ENCODE measurements at places on chromosomes 5 and 9.

GRCh38 chr9:84045481-84046097 lies 65.0 kb downstream of the RMI1 start:
- DNase-seq: no peak

- no peak for DNase-seq
Observed at GRCh38 chr9:86767373-86767772, 179.9 kb downstream of the GAS1 start.

- peak; percentile 66 for DNase-seq
Observed at GRCh38 chr9:136791516-136792276, 552 bp downstream of the TMEM141 start.

DNA sequence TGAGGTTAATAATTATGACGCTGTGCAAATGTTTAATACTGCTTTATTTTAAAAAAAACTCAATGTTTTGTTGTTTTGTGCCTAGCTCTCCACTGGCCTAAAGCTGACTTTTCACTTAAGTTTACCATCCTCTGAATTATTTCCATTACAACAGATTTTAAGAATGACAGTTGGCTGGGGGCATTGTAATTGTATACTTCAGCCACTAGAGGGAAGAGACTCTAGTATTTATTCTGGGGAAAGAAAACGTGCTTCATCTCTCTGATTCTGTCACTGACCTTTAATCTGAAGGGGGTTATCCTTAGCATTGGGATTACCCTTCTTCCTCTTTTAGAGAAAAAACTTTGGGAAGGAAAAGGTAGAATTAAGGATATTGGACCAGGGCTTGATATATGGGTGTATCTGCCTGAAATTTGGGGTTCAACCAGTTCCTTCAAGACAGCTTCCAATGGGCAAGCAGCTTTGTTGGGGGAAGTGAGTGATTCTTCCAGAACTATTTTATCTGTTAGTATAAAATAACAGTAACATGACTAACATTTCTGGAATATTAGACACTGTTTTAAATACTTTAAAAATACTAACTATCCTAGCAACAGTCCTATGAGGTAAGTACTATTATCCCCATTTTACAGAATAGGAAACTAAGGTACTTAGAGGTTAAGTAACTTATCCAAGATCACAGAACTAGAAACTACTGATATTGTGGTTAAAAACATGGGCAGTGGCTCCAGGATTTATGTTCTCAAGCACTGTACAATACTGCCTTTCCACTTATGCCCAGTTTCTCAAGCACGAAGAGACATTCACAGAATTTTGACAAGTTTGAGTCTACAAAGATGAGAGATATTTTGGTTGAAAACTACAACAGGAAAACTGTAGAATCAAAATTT lies 208.4 kb downstream of the CD180 start:
- DNase-seq: no peak

GRCh38 chr5:146564007-146564762 lies 48.2 kb upstream of the GPR151 start:
- no peak for DNase-seq

- DNase-seq: no peak
Observed at GRCh38 chr5:362189-362588, 40.7 kb downstream of the AHRR start.

GRCh38 chr9:130992682-130993032 lies 16.3 kb upstream of the LAMC3 start:
- no peak for DNase-seq

DNA sequence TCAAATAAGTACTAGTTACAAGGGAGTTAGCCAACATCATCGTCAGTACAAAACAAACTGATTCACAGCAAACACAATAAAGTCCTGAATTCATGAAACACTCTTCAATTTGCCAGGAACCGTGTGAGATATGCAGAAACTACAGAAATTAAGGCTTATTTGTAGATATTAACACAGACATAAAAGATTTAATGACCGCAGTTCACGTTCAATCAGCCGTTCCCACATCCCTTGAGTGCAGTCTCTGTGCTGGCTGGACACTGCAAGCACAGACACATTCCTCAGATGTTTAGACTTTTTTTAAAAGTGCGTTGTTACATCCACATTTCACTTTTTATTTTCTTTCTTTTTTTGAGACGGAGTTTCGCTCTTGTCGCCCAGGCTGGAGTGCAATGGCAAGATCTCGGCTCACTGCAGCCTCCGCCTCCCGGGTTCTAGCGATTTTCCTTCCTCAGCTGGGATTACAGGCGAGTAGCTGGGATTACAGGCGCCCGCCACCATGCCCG lies 566 bp upstream of the CEP78 start:
- DNase-seq: no peak

GRCh38 chr5:137072361-137073115 lies 426.6 kb downstream of the SPOCK1 start:
- no peak for DNase-seq

- no peak for DNase-seq
Observed at GRCh38 chr5:172792701-172793570, 21.9 kb upstream of the DUSP1 start.

DNA sequence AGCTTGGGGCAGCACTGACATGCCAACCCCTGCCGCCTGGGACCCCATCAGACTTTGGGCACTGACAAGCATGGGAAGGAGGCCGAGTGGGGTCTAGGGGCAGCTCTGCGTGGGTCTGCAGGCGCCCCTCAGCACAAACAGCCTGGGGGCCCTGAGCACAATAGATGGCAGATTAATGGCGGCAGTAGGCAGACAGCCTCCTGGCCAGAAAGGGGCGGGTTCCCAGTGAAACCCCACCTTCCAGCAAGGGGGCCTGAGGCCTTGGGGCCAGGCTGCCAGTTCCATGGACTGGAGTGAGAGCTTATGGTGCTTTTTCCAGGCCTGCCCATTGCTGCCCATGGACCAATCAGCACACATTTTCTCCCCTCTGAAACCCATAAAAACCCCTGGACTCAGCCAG lies 2031.2 kb downstream of the EFNA5 start:
- no peak for DNase-seq

GRCh38 chr5:38265546-38266179 lies 7.3 kb downstream of the EGFLAM start:
- no peak for DNase-seq

DNA sequence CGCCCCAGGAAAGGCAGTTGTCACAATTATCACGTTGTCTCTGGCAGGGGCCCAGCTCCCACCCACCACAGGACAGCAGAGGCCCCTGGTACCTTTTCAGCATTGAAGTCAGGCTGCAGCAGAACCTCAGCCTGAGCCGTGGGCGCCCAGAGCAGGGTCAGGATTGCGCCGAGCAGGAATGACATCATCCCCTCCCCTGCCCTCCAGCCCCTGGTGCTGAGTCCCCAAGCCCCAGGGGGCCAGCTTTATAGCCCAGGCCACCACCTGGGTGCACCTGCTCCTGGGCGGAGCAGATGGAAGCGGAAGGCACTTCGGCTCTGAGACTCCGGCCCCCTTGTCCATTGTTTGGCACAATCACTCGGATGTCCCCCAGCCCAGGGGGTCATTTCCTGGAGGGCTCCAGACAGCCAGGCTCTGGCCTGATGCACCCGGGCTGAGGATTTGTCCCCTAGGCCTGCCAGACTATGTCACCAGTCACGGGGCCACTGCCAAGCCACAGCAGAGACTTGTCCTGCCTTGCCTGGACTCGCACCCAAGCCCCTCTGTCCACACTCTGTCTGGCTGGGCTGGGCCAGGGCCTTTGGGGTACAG lies at the start of gene LCN15:
LCN15 (minus strand) TSS at position 218 of the 591 bp plus-strand sequence; CDS start at position 188, 30 bp downstream.
- DNase-seq: no peak

GRCh38 chr5:148633067-148633377 lies 21.3 kb downstream of the HTR4 start:
- DNase-seq: no peak

DNA sequence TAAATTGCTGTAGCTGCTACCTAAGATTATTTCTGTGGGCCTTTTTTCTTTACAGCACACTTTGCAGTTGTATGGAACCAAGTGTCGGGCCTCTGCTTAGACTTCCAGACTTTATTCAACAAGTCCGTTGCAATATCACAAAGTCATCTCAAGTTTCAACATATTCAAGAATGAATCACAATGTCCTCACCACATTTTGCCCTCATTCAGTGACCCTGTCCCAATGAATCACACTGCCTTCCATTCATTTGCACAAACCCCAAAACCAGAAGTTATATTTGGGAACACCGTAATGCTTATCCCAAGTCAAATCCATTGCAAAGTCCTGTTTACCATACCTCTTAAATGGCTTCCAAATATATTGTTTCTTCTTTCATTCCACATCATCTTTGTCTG lies 439.6 kb downstream of the CSNK1G3 start:
- no peak for DNase-seq

- no peak for DNase-seq
Observed at GRCh38 chr9:19699756-19700155, 89.1 kb downstream of the SLC24A2 start.

DNA sequence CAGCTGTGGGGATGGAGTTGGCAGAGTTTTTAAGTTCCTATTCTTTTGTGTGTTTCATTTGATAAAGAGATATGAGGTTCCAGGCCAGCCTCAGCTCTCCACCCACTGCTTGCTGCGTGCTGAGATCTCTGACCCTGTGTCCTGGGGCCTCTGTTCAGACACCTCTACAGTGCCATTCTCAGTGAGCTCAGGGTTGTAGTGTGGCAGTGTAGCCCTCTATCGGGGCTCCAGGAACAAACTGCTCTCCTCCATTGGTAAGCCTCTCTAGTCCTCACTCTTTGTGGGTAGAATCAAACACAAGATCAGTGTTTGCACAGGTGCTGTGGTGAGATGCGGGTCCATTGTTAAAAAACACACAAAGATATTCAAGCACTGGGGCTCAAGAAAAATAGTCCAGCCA lies 386.6 kb upstream of the RPS23 start:
- DNase-seq: no peak

GRCh38 chr9:16290169-16290568 lies 580.3 kb downstream of the BNC2 start:
- no peak for DNase-seq

DNA sequence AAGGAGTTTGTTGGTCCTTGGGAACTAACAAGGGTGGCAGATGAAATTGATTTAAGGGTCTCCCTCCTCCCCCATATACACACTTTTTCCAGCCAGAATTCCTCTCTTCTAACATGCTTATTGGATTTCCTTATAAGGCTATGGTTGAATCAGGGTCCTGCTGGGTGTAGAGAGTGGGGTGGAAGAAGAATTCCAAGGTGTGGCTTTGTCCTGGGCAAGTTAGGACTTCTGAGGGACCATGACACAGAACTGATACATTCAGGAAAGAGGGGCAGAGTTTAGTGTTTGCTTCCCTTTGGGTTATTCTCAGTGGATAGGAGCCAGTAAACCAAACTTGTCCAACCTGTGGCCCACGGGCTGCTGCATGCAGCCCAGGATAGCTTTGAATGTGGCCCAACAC lies 116.5 kb downstream of the SNX18 start:
- DNase-seq: no peak

GRCh38 chr9:131799177-131799823 lies 59.4 kb upstream of the RAPGEF1 start:
- peak; percentile 38 for DNase-seq

DNA sequence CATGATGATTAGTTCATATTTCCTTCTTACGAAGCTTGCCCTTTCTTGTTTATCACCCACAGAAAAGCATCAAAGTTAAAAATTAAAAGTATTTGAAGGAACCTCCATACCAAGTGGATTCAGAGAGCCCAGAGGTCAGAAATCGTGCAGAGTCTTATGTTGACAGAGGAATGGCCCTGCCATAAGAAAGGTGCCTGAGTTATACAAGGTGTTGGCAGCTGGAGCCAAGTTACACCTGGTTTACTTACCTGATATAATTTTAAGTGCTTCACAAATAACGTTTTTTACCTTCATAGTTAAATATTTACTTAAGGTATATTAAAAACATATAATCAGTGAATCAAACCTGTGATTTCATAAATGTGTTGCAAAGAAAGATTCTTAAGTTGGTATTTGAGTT lies 42.3 kb upstream of the DHFR start:
- DNase-seq: no peak

- no peak for DNase-seq
Observed at GRCh38 chr5:157473383-157474320, 13.6 kb downstream of the NIPAL4 start.

DNA sequence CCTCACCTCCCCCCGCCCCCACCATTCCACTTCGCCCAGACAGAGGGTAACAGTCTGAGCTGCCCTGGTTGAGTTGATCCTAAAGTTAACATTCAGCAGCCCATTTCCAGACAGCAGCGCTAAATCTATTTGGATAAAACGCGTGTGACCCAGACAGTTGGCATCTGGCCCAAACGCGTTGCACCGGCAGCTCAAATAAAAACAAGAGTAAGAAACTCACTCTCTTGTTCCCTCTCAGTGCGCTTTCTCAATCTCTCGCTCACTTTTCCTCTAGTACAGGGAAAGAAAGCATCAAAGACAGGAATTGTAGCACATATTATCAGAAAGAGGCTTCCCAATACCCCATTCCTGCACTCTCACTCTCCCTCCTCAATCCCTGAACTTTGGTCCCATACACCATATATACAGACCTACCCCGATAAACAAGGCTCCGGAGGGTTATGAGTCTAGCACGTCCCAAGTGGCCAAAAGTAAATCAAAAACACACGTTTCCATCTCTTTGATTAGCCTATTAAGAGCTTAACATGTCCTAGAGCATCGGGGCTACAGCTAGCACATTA lies 1.3 kb downstream of the ADAMTS6 start:
- no peak for DNase-seq

DNA sequence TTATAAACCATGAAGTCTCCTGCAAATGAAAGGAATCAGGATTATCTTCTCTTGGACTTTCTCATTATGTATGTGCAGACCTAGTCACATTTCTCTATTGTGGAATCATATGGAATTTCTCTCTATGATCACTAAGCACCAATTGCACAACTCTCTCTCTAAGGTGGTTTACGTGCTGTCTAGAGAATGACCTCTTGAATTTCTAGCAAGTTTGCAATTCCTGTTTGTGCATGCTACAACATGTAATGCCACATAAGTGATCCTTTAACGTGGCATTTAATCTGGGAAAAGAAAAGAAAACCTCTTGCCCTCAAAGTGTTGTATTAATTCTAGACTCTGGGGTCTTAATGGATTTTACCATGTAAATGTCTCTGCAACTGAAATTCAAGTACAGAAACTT lies 5.0 kb upstream of the PPP2R2B start:
- DNase-seq: no peak

GRCh38 chr5:40029711-40030495 lies 605.1 kb upstream of the DAB2 start:
- no peak for DNase-seq

GRCh38 chr9:91546574-91546973 lies 122.9 kb upstream of the NFIL3 start:
- no peak for DNase-seq

- peak; percentile 26 for DNase-seq
Observed at GRCh38 chr5:35089334-35090314, 41.9 kb upstream of the AGXT2 start.

- DNase-seq: no peak
Observed at GRCh38 chr9:106962615-106963363, 99.8 kb downstream of the ZNF462 start.

GRCh38 chr5:59317774-59318205 lies 575.7 kb downstream of the PDE4D start:
- DNase-seq: no peak
